ENCODE measurements at places on chromosomes 16 and 17.

DNA sequence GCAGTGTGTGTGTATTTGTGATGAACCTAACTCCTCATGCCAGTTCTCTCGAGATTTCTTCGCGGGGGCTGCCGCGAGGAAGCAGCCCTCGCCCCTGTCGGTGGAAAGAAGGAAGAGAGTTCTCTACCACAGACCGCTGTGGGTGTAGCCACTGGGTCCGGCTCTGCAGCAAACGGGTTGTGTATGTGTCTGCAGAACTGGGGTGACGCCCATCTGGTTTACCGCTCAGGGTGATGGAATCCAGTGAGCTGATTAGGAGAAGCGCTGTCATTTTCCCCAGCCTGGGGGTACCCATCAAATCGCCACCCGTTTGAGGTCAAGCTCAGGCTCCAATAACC is 7.7 kb downstream of the CORO6 start:
- peak; percentile 56 for DNase-seq

DNA sequence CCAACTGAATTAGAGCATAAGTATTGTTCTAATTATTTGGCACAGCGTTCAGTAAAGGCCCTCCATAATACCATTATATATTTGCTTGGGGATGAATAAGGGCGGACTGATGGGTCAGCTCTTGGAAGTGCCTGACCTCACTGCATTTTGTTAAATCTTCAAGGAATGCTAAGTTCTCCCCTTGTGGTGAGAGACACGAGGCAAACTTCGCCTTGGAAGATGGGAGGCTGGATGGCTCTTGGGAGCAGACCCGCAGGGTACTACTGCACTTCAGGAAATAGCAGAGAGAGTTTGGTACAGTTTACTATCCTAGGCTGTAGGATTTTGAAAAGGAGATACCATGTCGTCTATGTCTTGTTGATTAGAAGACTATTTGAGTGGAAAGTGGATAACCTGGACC is 87.0 kb upstream of the RPRML start:
- no peak for DNase-seq

DNA sequence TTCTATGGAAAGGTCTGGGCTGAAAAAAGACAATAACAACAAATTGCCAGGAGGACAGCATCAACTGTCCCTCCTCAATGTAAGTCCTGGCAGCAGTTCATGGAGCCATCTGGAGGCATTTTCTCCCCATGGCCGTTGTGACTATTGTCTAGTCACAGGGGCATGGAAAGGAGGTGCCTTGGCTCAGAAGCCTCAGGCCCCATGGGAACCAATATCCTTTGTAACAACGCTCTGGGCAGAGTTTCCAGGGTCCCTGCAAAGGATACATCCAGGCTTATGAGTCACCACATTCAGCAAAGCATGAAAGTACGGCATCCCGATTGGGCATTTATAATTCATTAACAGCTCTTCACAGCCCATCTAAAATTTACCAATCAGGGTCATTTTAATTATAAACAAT is 85.2 kb downstream of the GLG1 start:
- DNase-seq, result no peak

DNA sequence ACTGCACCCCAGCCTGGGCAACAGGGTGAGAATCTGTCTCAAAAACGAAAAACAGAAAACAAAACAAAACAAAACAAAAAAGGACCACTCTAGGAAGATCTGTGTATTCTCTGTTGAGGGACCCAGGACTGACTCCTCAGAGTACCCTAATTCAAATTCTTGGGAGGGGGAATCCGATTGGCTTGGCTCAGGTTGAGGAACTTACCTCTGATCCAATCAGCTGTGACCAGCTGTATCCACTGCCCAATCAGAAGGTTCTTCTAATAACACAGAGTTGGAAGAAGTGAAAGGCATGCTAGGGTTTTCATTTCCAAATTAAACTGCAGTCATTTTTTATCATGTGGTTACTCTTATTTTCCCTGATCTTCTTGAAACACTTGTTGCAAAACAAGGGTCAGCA is 105.9 kb upstream of the CACNG3 start:
- DNase-seq, result no peak

All from T-helper 9 cell (primary cell).